ENCODE measurements at places on chromosomes 13 and 19.

- peak; percentile 39 for DNase-seq
These were observed 31.7 kb downstream of the IER2 start for GRCh38 chr19:13181747-13182388.

DNA sequence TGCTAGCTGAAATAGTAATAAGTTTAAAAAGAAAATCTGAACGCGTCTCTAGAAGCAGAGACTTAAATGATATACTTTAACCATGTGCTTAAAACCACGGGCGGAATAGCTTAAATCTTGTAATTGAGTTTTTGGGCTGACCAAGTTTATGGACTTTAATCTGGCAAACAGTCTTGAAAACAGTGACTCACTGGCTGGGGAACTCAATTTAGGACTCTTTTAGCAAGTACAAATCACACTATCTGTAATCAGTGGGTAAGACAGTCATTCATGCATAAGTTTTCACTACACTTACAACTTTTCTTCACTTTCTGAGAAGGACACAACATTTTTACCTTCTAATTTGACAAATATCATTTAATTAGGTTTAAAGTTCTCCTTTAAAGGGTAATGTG lies 26.8 kb downstream of the ZNF627 start:
- peak; percentile 64 for DNase-seq

DNA sequence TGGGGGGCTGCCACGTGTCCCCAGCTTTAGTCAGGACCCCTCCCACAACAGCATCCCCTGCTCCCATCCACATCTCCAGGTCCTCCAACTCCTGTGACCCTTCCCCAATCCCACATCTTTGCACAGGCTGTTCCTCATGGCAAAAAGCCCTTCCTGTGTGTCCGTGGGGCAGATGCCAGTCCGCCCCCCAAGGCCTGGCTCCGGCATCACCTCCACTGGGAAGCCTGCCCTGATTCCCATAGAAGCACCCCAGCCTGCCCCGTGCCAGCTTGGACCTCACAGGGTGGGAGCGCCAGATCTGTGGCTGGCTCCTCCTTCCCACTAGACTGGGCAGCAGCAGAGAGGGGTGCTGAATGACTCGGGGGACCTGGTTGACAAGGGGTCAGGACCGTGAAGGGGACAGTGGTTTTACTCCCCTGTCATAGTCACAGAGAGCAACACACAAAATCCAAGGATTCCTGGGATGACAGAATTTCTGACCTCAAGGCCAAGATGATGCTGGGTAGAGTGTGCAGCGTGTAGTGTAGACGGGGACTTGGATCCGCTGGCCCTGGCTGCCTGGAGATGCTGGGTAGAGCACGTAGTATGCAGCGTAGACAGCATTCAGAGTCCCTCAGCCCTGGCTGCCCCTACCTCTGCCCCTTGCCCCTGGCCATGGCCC lies 13.3 kb downstream of the KLF2 start:
- DNase-seq, result no peak

GRCh38 chr13:112445411-112446271 lies 69.5 kb downstream of the SPACA7 start:
- no peak for DNase-seq

DNA sequence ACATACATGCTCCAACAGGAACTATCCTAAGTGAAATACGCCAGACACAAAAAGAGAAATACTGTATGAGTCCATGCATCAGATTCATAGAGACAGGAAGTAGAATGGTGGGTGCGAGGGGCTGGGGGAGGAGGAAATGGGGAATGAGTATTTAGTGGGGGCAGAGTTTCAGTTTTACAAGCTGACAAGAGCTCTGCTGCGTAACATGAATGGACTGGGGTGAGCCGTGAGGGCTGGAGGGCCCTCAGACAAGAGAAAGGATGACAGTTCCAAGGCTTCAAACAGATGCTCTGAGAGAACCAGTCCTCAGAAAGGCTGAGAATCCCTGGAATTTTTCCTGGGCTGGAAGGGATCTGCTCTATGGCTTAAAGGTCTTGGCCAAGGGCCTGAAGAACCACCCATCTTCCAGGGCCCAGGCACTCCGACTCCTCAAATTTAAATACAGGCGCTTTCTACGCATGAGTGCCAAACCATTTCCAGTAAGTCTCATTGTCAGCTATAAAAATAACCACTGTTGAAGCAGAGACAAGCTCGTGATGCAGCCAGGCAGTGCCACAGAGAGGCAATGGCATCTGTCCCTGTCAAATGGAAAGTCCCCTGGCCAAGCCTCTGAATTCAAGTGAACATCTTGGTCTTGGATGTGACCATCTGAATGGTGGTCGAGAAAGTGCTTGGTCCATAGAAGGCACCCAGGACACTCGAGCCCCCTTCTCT lies 17.5 kb downstream of the KLF2 start:
- no peak for DNase-seq

GRCh38 chr19:42132851-42133528 lies 744 bp upstream of the POU2F2 start:
- peak; percentile 78 for DNase-seq

DNA sequence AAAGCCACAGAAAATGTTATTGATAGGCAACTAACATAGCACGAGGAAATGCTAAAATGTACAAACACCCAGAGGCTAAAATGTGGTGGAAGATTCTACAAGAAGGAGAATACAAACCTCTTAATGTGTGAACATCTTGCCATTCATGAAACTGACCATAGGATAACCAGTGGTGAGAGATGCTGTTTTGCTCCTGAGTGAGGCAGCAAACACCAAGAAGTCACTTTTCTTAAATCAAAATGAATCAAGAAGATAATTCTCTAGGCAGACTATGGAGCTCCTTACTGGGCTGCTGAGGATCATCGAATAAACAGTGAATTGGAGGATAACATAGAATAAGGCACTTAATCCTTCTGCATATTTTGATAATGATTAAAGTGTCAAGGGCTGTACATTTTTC lies 375.4 kb upstream of the SLITRK6 start:
- peak; percentile 35 for DNase-seq

- DNase-seq, result no peak
These were observed 47.6 kb downstream of the PCDH8 start for GRCh38 chr13:52800856-52801255.

DNA sequence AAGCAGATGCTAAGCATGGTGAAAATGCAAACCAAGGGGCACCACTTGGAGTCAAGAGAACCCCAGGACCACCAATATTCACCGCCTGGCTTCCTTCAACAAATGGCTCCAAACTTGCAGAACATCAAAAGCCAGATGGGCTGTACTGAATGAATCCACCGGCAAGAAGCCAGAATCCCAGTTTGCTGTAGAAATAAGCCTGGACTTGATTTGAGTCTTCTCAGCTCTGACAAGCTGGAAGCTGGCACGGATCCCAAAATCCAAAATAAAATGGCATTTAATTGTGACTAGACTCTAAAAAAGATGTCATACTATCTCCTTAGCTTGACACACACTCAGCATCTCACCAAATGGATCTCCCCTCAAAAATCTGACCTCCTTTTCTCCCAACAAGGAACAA lies 11.9 kb downstream of the EFNB2 start:
- no peak for DNase-seq

DNA sequence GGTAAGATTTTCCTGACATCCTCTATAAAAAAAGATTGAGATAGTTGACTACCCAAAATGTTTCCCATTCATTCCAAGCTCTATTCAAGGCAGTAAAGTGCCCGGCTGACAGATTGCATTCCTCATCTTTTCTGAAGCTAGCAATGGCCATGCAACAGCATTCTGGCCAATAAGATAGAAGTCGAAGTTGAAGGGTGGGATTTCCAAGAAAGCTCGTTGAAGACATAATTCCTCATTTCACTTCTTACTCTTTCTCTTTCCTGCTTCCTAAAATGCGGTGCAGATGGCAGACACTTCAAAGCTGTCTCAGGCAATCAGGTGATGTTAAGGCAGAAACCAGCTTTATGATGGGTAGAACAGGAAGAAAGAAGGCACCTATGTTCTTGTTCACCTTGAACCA lies 13.4 kb upstream of the ALOX5AP start:
- no peak for DNase-seq

DNA sequence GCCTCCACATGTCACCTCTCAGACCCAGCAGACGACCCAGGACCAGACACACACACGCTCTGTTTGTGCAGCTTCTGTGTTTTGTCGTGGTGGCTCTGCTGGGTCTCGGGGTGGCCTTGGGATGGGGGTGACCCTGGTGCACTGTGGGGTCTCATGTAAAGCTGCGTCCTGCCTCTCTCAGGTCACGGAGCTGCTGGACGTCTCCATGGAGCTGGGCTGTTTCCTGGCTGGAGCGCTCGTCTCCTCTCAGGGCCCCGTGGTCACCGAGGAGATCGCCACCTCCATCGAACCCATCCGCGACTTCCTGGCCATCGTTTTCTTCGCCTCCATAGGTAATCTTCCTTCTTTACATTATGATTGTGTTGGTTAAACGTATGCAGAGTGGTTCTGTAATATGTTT lies 45.4 kb upstream of the TFDP1 start:
- DNase-seq, result no peak

DNA sequence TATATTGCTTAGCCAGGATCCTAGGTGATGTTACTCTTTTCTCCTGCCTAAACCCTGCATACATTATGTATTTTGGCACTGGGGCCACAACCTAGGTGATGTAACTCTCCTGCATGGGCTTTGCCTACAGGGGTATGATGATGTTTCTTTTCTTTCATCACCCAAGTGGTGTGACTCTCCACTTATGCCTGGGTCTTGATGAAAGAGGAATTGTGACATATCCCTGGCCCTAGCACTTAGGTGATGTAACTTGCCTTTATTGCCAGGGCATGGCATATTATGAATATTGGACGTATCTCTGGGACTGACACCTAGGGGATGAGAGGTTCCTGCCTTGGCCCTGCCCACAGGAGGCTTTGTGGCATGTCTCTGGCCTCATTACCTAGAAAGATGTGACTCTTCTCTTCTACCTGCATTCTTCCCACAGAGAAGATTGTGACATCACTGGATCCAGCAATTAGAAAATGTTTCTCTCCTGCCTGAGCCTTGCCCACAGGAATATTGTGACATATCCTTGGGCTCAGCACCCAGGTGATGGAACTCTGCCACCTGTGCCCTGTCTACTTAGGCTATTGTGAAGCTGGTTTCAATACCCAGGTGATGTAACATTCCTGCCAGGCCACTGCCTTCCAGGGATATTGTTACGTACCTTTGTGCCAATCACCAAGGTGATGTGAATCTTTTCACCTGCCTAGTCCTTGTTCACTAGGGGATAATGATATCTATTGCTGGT lies 27.3 kb upstream of the ZNF254 start:
- DNase-seq, result no peak

DNA sequence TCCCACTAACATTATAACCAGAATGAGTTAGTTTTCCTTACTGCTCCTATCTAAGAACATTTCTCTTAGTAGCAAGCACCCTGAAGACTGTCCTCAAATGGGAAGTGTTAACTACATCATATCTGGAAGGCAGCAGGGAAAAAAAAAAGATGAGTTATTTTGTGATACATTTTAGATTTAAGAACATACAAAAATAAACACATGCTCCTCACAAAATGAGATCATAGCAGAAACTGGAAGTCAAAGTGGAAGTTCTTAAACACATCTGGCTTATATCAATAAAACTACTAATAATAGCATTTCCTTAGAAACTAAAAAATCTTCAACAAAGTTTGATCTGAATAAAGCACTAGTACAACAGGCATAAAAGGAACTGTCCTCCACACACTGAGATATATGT lies 70.4 kb downstream of the SLITRK6 start:
- DNase-seq, result no peak

GRCh38 chr13:82797876-82798275 lies 1084.4 kb downstream of the SLITRK1 start:
- DNase-seq, result peak; percentile 66

DNA sequence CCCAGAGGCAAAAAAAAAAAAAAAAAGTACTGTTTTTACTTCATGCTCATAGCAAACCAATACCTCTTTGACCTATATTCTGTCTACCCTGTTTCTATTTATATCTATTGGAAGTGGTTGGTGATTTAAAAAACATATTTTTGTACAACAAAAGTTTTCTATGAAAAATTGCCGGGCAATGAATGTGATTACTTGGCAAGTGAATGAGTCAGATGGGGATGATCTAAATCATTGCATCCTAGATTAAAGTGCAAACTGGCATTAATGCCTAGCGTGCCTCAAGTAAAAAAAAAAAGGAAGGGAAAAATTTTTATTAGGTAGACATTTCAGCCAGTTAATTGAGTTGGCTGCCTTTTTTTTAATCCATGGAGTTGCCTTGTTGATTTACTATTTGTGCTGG lies 500.6 kb downstream of the KCTD12 start:
- no peak for DNase-seq

DNA sequence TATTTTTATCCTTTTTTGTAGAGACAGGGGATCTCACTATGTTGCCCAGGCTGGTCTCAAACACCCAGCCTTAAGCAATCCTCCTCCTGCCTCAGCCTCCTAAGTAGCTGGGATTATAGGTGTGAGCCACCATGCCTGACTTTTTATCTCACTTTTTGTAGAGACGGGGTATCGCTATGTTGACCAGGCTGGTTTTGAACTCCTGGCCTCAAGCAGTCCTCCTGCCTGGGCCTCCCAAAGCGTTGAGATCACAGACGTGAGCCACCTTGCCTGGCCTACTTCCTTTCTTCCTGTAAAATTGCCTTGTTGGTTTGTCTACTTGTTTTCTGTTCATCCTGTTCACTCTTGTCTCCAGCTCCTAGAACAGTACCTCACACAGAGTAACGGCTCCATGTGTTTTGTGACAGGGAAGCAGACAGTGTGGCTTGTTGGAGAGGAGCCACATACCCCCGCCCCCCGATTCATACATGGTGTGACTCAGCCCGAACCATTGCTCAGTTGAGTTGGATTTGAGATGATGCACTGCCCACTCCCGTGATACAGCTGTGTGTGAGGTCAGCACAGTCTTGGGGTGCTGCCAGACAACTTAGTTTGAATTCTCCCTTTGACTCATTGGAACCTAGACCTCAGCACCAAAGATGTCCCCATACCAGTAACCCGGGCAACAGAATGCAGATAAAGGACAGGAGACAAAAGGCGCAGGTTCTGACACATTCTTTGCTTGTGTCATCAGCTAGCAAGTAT lies 34.2 kb downstream of the GPR42 start:
- DNase-seq, result no peak

DNA sequence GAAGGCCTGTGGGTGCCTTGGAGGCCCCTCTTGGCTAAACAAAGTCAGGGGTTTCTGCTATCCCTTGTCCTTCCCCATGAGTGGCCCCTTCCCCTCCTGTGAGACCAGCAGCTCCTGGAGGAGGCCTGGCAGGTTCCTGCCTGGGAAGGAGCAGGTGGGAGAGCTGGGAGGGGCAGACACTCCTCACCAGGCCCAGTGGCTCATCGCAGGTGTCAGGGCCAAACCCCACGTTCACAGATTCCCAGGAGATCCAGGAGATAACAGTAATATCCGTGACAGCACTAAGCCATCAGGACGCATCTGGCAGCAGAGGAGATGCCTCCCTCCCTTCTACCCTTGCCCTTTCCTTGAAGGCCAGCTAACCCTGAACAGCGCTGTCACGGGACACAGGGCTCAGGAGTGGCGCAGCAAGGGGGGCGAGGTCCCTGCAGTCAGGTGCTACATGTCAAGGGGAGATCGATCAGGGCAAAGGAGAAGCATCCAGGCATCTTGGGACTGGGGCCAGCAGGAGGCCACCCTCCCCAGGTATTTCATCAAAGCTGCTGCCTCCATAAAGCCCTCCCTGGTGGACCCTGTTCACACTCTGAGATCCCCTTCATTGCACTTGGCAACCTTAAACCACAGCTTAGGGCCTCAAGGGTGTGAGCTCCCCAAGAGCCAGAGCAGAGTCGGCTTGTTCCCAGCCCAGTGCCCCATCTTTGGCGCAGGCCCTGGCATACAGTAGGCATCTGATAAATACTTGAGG lies 4.8 kb downstream of the CEBPA start:
- DNase-seq, result no peak

All from OCI-M1 (cell line).